Brain pericyte (primary cell): ENCODE measurements at places on chromosomes 1 and 21.

- DNase-seq = no peak
These were observed 730 bp downstream of the NOS1AP start for GRCh38 chr1:162070094-162070748.

- DNase-seq = no peak
These were observed 17.6 kb downstream of the ACKR1 start for GRCh38 chr1:159222075-159222865.

GRCh38 chr1:207474210-207474609 lies 20.1 kb downstream of the CR2 start:
- no peak for DNase-seq

DNA sequence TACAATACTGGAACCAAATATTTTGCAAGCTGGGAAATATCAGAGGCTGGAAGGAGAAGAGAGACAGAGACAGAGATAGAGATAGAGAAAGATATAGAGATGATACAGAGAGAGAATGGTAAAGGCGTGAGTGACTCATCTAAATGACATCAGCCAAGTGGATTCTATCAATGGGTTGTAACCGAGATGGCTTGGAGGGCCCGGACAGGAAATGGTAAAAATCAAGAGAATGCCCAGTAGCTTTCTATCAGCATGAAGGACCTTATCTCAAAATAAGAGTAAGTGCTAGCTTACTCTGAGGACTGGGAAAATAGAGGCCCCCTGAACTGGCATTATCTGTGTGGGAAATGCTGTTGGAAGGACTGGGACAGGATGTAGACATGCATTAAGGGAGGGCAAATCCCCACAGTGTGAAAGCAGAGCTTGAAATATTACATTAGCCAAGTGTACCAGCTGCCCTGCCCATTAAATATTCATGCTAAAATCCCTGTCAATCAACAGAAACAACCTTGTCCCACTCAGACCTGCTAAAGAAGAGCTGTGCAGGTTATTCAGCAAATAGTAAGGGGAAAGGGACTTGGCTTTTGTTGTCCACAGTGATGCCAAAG lies 76.6 kb upstream of the ZNF644 start:
- no peak for DNase-seq

DNA sequence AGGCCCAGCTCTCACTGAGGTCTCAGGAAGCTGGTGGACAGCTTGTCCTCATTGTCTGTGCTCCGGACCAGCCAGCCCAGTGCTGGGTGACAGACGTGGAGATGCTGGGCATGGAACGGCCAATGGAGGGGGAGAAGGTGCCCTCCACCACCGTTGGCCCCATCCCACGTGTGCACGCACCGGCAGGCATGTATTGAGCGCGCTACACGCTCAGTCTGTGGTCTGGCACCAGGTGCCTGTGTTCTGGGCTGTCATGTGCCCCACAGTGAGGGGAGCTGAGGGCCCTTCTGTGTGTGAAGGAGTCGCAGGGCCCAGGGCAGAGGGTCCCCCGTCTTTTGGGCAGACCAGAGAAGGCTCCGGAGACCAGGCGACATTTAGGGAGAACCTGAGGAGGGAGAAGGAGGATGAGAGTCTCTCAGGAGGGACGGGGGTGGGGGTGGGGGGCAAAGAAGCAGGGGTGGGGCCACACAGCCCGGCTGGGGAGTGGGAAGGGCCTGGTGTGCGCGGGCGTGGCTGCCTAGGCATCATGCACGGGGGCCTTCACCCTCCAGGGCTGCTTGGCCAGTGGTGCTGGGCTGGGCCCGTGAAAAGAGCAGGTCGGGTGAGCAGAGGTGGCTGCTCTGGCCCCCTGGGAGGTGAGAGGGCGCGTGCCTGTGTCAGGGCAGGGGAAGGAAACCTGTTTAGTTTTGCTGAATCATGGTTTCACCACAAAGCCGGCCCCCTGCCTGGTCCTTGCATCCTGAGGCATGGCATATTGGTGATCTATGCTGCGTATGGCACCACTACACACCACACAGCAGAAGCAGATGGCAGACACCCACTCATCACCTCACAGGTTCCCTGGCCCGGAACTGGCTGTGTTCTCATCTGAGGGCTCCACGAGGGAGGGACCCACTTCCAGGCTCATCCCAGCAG lies 86.7 kb upstream of the TTC34 start:
- no peak for DNase-seq

GRCh38 chr21:46618738-46619379 lies 14.0 kb upstream of the S100B start:
- no peak for DNase-seq
